ENCODE measurements at places on chromosomes 7 and 10.

DNA sequence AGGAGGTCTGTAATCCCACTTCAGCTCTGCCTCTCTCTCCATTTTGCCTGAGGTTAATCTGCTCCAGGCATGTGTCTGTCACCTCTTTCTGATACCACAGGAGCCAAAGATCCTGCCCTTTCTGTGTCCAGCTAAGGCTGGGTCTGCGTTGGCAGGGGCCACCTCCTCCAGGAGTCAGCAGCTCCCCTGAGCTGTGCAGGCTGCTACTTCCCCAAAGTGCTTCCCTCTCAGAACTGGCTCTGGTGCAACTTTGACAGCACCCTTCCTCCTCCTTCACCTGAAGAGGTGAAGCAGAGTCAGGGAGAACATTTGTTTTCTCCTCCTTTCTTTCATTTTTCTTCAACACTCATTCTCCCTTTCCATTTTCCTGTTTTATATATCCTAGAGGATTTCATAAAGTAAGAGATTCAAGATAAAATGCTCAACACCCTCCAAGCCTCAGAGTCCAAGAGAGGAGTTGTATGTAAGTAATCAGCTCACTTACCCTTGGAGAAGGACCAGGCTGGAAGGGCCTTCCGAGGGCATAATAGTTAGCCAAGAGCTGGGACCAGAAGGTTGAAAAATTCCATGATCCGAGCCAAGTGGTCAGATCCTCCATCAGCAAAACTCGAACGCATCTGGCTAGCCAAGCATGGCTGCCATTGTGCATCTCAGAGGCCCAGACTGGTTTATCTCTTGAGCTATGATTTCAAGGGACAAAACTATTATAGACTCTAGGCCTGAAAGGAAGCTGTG, 257.3 kb downstream of the PTEN start:
- DNase-seq: no peak

- DNase-seq: no peak
Observed at GRCh38 chr7:102215256-102215655, 71.4 kb upstream of the SH2B2 start.

DNA sequence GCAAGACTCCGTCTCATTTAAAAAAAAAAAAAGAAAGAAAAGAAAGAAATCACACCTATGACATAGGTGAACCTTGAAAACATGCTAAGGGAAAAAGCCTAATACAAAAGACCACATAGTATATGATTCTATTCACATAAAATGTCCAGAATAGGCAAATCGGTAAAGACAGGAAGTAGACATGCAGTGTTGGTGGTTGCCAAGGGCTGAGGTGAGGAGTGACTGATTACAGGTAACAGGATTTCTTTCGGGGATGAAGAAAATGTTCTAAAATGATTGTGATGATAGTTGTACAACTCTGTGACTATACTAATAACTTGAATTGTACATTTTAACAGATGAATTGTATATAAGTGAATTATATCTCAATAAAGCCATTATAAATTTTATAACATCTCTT, 3.3 kb downstream of the XPNPEP1 start:
- no peak for DNase-seq

DNA sequence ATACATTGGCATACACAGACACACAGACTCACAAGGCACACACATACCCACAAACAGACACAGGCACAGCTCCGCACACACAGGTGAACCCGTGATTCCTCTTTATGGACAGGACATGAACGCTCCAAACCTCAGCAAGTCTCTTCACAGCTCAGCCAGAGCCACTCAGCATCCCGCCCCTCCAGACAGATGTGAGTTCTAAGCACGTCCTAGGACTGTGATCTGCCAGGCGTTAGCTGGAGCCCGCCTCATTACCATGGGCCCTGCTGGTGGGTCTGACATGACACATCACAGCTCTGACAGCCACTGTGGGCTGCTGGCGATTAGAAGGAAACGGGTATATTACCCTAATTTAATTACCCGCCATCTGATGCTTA, 176.7 kb upstream of the PPP2R2D start:
- DNase-seq: no peak

DNA sequence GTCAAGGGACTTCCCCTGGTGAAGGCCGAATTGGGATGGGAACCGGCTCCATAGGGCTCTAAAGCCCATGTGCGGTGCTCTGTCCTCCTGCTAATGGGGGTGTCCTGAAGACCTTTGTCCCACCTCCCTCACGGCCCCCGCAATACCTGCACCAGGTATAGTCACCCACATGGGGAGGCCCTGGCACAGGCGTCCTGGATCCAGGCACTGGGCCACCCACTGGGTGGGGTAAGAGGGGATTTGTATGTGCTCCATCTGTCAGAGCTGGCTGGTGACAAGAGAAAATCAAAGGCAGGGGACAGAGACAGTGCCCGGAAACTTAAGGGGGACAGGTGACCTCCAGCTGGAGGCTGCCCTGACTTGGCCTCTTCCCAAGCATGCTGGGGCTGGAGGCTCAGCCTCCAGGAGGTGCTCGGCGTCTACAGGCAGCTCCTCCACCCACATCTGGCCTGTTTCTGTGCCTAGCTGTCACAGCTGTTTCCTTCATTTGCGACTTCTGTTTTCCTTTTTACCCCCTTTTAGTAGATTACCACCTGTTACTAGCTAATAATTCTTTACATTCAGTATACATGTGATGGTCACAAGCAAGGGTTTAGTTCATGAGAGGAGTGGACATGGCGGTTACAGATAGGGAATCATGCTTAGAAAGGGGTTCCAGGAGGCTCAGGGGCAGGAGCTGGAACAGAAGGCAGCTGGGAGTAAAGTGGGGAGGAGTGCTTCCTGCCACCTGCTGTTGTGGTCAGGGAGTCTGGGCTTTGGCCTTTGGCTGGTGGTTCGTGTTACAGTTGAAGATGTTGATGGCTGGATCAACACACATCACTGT, 2.3 kb upstream of the CUZD1 start:
- DNase-seq: no peak

DNA sequence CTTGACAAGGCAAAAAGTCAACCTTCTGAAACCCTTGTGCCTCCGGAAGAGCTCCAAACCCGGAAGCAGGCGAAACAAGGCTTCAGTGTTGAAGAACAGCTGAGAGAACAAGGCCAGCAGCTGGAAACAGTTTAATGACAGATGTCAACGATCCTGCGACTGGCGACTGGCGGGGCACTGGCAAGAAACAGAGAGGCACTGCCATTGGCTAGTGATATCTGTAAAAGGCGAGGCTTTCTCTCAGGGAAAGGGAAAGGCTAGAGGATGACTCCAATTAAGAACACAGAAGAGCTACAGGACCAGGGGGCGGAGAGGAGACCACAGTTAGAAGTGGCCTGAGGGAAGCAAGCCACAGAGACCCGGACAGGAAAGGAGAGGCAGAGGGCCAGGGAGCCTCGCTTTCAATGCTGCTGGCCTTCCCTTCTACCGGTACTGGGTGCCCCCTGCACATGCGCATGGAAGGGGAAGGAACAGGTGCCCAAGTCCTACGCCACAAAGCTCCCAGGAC, 19.4 kb downstream of the ITGB1 start:
- DNase-seq: no peak

DNA sequence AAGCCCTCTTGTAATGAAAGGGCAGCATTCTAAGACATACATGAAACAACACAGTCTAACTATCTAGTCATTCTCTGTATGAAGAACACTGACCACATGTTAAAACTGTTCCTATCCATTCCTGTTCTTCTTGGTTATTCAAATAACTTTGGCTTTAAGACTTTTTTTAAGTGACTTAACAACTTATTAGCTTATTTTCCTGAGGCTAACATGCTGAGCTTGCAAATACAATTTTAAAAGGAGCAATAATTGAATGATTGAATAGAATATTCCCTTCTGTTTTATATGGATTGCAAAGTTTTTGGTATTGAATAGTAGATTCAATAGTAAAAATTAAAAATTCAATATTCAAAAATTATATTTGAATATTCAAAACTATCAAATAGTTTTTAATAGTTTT, 92.3 kb downstream of the HTR5A start:
- no peak for DNase-seq

DNA sequence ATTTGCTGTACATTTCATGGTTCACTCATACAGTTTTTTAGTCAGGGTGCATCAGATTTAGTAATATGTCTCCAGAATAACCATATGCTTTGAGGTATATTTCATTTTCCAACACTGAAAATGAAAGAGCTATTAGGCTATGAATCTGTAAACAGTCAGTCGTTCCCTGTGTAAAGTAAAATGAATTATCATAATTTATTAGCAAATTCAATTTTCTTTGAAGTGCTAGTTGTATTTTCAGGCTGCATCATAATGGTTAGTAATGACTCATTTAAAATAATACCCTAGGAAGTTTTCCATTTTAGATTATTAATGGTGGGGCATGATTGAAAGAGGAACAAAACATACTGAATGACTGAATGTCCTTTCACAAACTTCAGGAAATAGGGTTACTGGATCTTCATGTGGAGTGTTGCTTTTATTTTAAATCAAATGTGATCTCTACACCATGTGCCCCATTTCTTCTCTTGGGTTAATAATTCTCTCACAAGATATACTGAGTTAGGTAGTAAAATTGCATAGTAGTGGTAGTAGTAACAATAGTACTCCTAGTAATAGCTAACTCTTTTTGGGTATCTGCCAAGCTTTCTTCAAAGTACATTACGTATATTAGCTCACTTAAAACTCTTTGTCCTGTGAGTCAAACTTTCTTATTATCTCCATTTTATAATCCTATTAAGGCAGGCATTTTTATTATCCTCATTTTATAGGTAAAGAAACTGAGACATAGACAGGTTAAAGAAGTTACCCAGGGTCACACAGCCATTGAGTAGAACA, 476.5 kb downstream of the SUGCT start:
- DNase-seq: no peak

GRCh38 chr10:94680544-94680943, 3.0 kb upstream of the CYP2C18 start:
- no peak for DNase-seq

DNA sequence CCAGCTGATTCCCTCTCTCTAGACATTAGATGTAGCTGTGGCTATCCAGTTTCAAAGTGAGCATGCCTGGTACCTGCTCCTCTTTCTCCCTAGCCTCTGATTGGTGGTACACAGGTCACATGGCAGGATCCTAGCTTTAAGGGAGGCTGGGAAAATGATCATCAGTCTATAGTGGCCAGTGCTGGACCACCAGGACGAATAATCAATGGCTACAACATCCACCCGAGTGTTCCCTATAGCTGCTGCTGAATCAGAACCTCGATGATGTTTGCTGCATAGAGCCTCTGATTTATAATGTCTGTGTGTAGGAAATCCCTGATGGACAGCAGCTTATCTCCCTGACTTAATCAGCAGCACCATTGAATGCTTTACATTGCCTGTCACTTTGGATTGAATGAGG, 28.9 kb upstream of the LMTK2 start:
- no peak for DNase-seq

- DNase-seq: no peak
Observed at GRCh38 chr7:112383671-112384417, 66.4 kb upstream of the IFRD1 start.

- no peak for DNase-seq
Observed at GRCh38 chr10:100736144-100736808, 9.1 kb upstream of the PAX2 start.

- no peak for DNase-seq
Observed at GRCh38 chr10:83932245-83932644, 207.1 kb upstream of the GHITM start.

DNA sequence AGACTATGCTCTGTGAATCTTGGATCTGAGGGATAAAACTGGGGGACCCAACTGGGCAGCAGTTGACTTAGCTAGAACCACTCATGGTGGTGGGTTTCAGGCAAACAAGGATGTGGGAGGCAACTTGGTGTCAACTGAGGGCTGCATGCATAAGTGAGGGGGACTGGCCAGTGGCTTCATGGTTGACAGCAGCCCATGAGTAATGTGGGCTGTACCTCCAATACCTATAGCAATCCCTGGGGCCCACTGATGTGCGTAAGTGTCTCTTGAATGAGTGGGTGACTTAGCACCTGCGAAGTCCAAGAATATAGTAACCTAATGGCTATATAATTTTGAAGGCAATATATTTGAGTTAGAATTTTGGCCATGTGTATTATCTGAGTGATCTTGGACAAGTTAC, 13.7 kb upstream of the MAP3K8 start:
- no peak for DNase-seq

DNA sequence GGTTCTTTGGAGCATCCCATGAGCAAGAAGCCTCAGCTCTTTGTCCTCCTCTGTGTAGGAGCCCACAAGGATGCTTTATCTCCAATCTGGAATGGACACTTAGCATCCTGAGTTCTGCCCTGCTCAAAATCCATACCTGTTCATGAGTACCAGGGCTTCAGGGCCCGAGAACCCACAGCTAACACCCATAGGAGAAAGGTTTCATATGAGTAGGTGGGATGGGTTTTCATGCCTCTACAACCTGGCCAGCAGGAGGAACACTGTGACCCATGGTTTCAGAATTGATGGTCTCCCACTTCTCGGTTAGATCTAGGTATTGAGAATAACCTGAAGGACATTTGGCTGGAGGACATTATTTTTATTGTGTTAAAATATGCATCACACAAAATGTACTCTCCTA, 57.8 kb downstream of the TBXAS1 start:
- no peak for DNase-seq

GRCh38 chr7:53121374-53121773, 85.9 kb downstream of the POM121L12 start:
- DNase-seq: no peak

DNA sequence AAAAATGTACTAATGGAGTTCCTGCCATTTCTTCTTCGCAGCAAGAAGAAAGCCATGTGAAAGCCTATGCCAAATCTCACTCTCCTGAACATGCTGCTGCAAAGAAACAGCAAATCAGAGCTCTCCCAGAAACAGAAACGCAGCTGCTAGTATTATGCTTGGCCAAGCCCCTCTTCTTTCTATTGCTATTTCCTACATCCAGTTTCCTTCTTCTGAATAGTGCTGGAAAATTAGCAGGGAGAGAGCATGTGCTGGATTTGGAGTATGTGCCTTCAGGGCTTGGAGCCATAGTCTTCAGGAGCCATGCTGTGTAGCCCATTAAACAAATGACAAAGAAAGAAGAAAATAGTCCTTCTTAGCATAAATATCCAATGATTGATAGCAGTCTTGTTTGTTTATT, 852.0 kb upstream of the PHF14 start:
- DNase-seq: no peak

DNA sequence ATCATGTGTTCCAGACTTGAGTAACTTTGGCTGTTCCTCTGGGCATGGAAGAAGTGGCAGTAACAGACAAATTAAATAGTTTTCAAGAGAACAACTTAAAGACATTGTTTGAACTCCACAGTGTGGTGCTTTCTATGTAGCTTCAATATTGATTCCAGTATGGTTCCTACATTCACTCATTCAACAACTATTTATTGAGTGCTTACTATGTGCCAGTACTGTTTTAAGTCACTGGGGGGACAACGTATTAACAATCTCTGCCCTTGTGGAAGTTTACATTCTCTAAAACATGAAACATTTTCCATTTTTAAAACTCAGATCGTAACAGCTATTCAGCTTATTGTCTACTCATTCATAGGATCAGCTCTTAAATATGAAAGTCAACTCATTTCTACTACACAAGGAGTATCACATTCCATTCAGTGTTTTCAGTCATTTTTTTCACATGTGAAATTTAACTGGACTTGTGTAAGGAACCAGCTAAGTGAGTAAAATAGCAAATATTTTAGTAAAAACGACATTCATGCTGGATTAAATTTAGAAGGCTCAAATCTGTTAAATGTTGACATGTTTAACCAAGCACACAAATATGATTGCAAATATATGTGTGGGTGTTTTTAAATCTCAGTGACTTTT, 13.6 kb upstream of the CUBN start:
- no peak for DNase-seq

GRCh38 chr10:28431139-28431538, 101.8 kb upstream of the WAC start:
- DNase-seq: no peak

- DNase-seq: no peak
Observed at GRCh38 chr10:103587073-103587472, 93.6 kb downstream of the NEURL1 start.
